NCI-H1930 (cell line): ENCODE measurements at places on chromosomes 11 and 22.

GRCh38 chr22:20585639-20586402, 78.4 kb downstream of the MED15 start:
- no peak for DNase-seq

DNA sequence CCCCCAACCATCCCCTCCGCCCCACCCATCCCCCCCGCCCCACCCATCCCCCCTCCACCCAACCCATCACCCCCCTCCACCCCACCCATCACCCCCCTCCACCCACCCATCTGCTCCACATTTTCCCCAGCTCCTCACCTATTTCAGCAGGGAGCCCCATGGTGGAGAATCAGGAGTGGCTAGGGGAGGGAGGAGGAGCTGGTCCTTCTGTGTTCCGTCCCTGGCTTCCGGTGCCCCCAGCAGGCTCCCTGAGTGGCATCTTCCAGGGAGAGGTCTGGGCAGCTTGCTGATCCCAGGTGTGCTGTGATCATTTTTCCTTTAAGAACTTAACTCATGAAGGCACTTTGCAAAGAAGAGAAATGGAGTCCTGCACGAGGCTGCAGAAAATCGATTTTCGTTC, 365.8 kb downstream of the TBC1D22A start:
- no peak for DNase-seq

DNA sequence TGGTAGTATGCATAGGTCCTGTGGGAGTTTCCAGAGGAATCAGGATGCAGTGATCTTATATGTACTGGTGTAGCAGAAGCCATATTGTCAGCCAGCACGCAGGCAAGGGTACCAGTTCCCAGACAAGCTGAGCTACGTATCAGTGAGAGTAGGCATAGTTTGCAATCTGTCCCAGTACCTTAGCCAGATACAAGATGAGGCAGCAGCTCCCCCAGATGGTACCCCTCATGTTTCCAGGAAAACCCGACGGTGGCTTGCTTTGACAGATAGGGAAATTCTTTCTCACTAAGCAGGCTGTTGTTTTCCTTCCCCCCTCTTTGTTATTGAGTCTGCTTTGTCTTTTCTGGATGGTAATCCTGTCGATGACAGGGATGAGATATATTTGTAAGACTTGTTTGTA, 109.7 kb upstream of the RRM1 start:
- DNase-seq, result no peak

DNA sequence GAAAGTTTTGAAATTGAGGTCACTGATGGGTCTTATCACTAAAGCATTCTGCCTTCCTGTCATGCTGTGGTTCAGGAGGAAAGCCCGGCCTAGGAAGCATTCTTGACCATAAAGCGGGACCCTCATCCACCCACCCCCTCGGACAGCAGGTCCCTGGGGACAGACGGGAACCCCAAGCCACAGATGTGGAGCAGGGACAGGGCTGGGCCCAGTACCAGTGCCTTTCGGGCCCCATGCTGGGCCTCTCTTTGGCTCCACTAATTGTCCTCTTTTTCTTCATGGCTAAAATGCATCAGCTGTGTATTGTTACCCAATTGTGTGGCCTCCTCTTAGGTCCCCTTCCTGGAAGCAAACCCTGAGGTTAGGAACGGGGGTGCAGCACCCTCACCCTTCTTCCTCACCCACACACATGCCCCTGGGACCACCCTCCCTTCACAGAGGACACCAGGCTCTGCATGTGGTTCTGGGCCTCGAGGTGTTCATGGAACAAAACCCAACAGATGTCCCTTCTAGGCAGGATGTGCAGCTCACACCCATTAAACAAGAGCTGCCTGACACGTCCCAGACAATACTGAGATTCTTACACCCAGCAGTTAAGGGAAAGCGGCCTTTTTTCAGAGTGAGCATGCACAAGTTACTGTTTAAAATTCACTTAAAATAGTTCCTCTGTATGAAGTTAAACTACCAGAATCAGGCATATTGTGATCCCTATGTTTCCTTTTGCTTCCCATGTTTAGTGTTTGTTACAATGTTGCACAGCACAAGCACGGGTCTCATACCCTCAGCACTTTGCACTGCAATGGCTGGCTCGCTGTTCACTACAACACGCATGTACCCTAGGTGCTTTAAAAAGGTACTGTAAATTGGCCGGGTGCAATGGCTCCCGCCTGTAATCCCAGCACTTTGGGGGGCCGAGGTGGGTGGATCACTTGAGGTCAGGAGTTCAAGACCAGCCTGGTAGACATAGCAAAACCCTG, 807.6 kb downstream of the BRD1 start:
- no peak for DNase-seq

DNA sequence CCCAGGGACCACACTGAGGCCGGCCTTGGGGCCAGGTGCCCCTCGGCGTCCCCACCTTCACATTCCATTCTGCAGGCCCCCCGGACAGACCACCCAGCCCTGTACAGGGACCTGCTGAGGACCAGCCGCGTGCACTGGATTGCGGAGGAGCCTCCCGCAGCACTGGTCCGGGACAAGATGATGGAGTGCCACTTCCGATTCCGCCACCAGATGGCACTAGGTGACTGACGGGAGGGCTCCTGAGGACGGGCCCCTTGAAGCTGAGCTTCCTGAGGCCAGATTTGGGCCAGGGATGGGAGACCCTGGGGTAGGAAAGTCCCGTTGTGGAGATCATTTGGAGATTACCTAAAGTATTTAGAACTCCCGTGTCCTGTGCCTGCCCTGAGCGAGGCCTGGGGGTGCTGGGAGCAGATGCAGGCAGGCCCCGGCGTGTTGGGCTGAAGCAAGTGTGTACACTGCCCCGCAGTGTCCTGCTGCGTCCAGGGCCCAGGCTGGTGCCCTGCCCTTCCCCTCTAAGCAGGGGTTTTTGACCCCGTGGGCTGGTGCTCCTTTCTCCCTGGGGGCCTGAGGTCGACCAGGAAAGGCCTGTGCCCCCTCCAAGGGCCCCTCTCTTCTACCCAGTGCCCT, 20.0 kb downstream of the TRMU start:
- DNase-seq, result no peak
